ENCODE measurements at places on chromosomes 12 and 14.

GRCh38 chr12:31797230-31797872 lies 68.5 kb upstream of the AMN1 start:
- DNase-seq: no peak

DNA sequence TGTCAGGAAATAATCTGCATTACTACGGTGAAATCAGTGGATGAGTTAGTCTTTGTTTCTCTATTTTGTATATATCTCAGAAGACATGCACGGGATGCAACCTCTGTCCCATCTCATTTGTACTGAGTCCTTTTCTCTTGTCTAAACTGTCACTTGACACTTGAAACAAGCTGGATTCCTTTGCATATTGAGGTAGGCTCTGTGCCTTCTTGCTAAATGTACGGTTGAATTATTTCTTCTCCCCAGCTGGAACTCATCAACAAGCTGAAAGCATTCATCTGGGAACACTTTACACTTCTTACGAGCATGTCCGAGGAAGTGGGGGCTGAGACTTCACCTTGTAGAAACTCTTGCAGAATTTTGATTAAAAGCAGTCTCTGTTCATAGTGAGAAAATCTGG lies 119.5 kb downstream of the VEZT start:
- no peak for DNase-seq

DNA sequence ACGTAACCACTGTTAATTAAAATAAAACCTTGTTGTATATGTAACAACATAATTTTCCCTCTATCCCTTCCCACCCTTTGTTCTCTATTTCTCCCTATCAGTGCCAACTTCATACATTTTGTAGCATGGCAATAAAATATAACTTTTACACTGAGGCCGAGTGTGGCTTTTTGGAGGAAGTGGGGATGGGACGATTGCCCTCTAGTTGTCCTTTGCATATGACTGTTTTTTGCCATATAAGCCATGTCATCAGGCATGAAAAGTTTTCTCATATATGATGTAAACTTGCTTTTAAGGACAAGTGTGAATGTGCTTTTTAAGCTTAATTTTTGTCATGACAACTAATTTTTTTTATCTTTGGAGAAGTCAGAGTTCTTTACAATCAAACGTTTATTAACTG lies 6.2 kb upstream of the CCT2 start:
- DNase-seq: no peak

GRCh38 chr12:40473962-40474361 lies 218.3 kb upstream of the CNTN1 start:
- DNase-seq: no peak

DNA sequence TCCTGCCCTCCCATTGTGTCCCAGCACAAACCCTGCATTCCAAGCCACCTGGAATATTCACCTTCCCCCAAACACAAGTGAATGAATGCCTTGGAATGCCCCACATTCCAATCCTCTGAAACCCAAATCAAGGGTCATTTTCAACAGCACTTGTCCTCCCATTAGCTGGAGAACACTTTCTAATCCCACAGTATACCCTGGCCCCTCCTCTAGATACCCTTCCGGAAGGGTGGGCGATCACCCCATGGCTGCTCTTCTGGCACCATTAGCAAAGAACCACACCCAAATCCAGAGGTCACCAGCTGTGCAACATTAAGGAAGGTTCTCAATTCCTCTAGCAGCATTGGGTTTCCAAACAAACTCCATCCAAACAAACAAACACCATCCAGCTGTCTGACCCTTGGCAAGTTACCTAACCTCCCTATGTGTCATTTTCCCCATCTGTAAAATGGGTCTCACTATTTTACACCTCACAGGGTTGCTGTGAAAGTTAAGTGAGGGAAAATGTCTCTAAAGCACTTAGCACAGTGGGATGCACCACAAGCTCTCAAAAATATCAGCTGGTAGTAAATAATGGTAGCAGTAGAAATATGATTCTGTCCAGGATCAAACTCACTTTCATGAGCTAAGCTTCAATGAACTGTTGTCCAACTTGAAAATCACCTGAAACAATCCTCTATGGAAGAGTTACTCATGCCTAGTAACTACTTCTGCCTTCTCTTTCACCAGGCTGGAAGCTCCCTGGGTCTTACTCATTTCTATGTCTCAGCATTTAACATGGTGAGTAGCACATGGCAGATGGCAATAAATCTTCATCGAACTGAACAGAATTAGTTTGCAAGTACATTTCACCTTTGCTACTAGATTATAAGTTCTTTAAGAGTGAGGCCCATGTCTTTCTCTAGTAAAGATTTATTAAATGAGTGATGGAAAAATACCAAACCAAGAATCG lies 5.3 kb downstream of the NUAK1 start:
- DNase-seq: no peak

DNA sequence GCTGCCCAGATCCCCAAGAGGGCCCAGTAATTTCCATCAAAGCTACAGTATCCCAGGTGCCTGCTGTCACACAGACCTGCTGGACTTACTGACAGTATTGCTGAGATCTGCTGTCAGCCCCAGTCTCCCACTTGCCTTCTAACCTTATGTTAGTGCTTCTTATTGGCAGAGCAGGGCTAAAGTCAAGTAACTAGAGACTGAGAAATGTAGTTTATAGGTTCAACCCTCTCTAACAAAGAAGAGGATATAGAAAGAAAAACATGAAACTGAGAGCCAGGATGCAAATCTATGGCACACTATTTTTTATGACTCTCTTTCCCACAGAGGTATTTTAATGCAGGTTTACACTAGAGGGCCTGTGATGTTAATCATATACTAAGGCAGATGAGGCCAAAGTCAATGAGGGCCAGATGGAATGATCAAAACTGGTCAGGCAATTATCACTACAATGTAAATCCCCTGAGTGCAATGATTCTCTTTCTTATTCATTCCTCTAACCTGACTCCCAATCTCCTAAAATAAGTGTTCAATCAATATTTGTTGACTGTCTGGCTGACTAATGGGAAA lies 781.9 kb downstream of the VRK1 start:
- no peak for DNase-seq

GRCh38 chr14:71119075-71119474 lies 211.8 kb downstream of the PCNX1 start:
- no peak for DNase-seq

GRCh38 chr12:14946162-14946561 lies 7.8 kb upstream of the ERP27 start:
- DNase-seq: no peak

DNA sequence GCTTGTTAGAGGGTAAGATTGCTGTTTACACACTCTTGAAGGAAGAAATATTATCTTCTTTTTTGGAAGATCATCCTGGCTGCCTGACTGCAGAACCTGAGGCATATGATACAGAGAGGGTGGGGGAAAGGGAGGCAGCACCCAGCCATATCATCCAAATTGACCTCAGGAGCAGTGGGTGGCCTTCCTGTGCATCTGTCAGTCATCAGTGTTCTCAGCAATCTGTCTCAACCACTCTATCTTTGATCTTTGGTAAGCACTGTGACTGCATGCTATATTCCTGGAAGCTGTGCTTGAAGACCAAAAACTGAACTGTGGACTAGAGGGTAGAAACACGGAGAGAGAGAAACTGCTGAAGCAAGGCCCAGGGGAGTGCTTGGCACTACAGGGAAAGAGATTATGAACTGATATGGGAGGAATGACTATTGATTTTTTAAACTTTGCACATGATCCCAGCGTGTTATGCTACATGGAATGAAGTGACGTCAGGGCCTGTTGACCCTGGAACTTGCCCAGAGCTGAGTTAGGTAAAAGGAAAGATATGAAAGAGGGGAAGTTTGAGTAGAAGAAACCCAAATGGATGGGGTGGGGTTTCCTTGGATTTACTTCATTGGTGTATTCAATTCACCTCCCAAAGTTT lies 171.5 kb downstream of the ASCL1 start:
- DNase-seq: no peak

DNA sequence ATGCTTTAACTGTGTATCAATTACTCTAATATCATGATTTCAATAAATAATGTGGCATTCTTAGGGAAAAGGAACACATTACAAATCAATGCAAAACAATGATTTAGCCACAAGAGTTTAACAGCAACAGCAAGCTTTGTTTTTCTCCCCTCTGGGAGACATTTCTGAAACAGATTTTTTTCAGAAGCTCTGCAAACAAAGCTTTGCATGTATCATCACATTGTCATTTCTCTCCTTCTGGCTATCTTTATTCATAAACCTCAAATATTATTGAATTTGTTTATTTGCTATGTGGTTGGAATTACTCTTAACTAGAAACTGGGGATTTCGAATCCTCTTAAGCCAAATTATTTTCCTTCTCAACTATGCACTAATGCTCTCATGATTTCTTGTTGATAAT lies 278.4 kb upstream of the ATXN7L3B start:
- no peak for DNase-seq

DNA sequence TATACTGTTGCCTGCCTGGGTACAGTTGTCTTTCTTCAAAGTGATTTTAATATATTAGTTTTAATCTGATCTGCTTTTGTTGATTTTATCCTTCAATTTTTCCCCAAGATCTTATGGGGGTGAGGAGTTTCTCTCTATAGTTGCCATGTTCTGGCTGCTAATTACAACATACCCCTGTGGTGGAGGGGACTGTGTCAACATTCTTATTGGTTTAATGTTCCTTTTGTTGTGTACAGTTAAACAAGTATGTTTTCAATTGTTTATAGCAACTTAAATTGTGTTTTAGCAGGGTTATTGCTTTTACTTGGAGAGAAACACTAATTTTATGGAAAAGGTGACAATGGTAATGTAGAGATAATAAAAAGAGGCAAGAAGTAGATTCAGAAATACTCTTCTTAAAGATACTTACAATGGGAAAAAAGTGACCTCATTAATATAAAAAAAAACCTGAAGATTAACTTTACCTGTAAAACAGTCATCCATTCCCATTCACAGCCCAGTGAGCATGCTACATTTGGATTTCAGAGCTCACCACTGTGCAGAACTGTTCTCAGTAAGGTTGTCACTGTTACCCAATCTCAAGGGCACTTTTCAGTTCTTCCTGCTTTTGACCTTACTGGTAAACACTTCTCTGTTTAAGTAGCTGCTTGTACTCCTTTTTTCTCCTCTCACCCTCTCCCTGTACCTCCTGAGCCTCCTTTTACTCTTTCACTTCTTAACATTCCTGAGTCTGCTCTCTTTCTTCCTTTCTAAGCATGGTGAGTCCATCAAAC lies 8.1 kb upstream of the LRRK2 start:
- DNase-seq: no peak

DNA sequence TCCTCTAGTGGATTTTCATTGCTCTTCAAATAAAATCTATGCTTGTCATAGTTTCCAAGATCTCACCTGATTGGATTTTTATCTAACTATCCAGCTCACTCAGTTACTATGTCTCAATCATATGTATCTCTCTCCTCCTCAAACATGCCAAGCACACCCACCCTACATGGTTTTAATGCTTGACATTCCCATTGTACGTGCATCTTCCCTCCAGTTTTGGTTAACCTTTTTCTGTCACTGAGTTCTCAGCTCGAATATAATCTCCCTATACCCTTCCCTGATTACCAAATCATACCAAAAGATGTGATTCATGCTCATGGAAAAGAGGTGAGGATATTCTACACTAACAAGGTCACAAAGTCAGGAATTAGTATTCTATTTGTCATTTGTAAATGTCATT lies 12.0 kb upstream of the PTPRQ start:
- no peak for DNase-seq

DNA sequence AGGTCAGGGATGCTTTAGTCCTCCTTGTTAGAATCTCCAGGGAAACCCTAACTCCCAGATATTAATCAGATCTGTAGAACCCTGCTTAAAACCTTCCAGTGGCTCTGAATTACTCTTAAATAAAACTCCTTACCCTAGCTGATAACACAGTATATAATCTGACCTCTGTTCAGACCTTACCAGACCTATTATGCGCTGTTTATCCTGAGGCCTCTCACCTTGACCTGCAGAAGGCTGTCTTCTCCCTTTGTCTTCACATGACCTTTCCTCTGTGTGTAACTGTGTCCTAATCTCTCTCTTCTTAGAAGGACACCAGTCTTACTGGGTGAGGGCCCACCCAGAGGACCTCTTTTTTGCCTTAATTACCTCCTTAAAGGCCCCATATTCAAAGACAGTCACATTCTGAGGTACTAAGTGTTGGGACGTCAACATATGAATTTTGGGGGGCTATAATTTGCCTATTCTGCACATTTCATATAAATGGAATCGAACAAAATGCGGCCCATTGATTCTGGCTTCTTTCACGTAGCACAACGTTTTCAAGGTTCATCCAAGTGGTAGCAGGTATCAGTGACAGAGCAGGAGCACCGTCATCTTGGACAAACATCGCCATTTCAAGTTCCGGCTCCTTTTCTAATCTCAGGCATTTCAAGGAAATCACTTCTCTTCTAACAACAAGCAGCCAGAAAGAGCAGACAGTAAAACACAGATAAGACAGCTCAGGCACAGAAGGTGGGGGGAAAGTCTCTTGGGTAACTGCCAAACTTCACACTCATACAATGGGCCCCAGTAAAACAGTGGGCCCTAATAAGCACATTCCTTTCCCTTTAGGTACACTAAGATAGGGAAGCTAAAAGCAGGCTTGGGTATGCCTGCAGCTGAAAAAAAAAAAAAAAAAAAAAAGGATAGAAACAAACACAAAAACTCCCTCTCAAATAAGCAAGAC lies 200.2 kb upstream of the NUDT4 start:
- no peak for DNase-seq

DNA sequence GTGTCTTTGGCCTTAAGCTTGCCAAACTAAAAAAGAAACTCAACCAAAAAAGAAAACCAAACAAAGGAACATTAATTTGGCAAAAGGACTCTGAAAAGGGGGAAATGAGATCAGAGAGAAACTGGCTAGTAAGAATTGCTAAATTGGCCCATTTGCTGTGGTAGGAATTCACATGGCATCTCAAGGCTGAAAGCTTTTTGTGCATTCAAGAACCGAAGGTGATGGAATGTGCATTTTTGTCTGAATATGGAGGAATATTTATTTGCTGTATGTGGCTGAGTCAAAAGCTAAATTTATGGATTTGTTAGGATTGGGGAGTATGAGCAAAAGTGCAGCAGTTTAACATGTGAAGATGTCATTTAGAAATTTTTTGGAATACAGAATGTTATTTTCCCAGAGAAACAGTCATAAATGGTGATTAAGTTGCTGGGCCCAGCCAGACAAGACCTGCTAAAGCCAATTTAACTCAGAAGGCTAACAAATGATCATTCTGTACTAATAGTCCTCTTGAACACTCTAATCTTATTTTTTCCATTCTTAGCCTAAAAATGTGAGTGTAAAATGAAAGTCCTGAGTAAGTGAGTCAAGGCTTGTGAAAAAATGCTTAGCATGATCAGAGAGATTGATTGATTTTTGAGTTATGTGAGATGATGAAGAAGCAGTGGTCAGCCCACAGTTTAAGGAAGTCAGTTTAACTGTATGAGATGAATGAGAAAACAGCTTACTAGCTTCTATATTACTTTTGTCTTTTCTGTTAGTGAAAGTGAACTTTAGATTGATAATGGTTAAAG lies 94.1 kb downstream of the ANO6 start:
- peak; percentile 37 for DNase-seq

All from astrocyte of the cerebellum (primary cell).